ENCODE measurements at places on chromosomes 1 and 21. TPM values are rescaled to one million over a fixed set of nuclear protein-coding genes. Genes with fewer than 3 reads are reported as not detected.

DNA sequence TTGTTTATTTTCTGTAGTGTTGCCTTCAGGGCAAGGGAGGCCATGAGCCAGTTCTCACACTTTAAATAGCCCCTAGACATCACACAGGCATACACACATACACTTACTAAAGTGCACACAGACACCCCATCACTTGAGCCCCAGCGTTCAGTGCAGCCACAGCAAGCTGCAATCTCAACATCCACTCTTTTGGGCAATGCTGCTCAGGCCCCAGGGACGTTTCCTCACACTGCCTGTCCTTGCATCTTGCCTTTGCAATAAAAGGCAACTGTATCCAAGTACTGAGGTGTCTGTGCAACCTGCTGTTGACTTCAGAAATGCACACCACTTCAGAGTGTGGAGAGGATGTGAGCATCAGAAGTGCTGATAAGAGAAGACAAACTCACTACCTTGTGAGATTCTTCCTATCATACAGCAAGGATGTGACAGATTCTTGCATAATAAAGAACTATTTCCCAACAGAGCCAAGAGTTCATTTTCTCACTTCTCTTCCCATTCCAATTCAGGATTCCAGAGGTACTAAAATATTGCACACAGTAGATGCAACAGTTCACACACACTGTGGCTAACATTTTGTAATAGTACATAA, 36.2 kb downstream of the IRF2BP2 start:
- H3K4me1 ChIP-seq: no peaks in the 10 kb centered on the region
- no peak for DNase-seq
- no peak overlapping the region for H3K27ac ChIP-seq
- no peaks in the 10 kb centered on the region for H3K27me3 ChIP-seq
- H3K36me3 ChIP-seq: no peaks in the 10 kb centered on the region
- no peak overlapping the region for H3K4me3 ChIP-seq

DNA sequence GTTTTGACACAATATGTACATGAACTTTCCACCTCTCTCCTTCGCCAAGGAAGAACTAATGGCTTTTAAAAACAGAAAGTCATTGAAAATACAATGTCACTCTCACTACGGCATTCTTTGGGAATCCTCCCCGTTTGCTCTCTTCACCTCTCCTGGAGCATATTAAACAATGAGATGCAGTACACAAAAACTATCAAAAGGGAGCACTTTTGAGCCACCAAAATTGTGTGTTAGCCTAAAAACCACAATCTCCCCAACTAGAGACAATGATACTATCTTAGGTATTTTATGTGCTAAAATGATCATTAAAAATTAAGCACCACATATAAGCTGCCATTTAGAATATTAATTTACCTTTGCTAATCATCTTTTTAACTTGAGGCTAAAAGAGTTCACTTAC, 425.5 kb downstream of the KCTD3 start:
- no peak for DNase-seq
- no peaks in the 10 kb centered on the region for H3K36me3 ChIP-seq

GRCh38 chr1:23984417-23985186, 4.5 kb upstream of the SRSF10 start:
- peaks cover 2% of the 10 kb centered on the region for H3K27me3 ChIP-seq
- no peak overlapping the region for H3K27ac ChIP-seq
- H3K4me3 ChIP-seq: no peak overlapping the region

- H3K4me3 ChIP-seq: no peak overlapping the region
- H3K27ac ChIP-seq: no peak overlapping the region
- DNase-seq: no peak
- no peaks in the 10 kb centered on the region for H3K27me3 ChIP-seq
- H3K4me1 ChIP-seq: no peaks in the 10 kb centered on the region
Measured at GRCh38 chr1:85358702-85359438, 82.4 kb upstream of the BCL10 start.

GRCh38 chr1:160362168-160362957, 4.5 kb upstream of the NHLH1 start:
- H3K27me3 ChIP-seq: no peaks in the 10 kb centered on the region
- DNase-seq: no peak
- peaks cover 4% of the 10 kb centered on the region for H3K4me1 ChIP-seq
- H3K4me3 ChIP-seq: no peak overlapping the region
- H3K27ac ChIP-seq: no peak overlapping the region

DNA sequence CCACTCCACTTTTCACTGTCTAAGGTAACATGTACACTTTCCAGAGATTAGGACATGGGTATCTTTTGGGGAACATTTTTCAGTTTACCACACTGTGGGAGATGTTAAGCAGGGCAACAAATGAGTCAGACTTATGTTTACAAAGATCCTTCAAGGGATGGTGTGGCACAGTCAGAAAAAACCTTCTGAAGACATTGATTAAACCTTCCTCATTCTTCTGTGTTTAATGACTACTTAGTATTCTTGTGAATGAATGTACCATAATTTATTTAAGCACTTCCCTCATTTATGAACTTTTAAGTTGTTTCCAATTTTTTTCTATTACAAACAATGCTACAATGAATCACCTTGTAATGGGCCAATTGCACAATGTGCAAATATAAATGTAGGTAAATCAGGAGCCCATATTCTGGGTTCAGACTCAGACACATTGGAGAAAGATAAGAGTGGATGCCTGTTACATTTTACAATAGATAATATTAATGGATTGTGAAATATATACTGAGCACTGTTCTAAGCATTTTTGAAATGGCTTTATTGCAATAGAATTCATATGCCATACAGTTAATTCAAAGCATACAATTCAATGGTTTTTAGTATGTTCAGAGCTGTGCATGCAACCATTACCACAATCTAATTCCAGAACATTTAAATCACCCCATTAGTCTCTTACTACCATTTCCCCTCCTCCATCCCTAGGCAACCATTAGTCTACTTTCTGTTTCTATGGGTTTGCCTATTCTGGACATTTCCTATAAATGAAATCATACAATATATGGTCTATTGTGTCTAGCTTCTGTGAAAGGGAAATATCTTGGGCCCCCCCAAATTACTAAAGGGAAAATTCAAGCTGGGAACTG, 1.9 kb upstream of the SFT2D2 start:
- no peak overlapping the region for H3K27ac ChIP-seq
- peaks cover 5% of the 10 kb centered on the region for H3K36me3 ChIP-seq
- DNase-seq: no peak
- H3K4me3 ChIP-seq: no peak overlapping the region

Gene MPC2
- 77.5 TPM for polyA plus RNA-seq
